ENCODE measurements at places on chromosomes 3 and 15.
A peak's percentile ranks its signal among the peaks of the same experiment; 100 is the strongest.

DNA sequence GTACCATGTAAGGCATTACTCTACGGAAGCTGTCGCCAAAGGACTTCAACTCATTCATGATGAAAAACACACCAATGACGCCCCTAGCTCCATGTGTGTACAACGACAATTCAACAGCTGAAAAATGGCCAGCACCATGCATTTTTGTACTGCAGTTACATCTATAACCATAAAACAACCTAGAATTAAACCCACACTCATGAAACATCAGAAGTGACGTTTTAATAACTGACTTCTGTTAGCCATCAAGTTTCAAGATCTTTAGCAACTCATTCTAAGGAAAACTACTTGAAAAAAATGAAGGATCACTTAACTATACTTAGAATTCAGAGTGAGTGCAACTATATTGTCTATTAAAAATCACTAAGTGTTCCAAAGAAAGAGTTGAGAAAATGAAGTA, 84.9 kb downstream of the RFTN1 start:
- no peak for DNase-seq

- no peak for DNase-seq
Observed at GRCh38 chr15:44883199-44883877, 73.1 kb upstream of the TERB2 start.

GRCh38 chr3:85627932-85628331, 669.1 kb downstream of the CADM2 start:
- no peak for DNase-seq

DNA sequence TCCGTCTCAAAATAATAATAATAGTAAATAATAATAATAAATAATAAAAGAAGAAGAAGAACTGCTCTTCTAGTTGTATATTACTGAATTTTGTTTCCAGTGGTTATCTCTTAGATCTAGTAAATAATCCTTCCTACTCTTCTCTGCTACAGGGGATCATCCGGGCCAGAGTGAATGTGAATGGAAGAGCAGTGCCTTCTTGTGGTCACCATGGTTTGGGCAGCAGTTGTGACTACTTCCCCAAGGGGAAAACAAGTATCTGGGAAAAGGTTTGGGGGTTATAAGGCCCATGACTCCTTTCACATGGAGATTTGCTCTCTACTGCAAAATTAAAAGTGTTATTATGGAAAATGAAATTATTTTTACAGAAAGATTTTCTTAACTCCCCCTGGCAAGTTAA, 5.5 kb upstream of the OR5K1 start:
- no peak for DNase-seq

DNA sequence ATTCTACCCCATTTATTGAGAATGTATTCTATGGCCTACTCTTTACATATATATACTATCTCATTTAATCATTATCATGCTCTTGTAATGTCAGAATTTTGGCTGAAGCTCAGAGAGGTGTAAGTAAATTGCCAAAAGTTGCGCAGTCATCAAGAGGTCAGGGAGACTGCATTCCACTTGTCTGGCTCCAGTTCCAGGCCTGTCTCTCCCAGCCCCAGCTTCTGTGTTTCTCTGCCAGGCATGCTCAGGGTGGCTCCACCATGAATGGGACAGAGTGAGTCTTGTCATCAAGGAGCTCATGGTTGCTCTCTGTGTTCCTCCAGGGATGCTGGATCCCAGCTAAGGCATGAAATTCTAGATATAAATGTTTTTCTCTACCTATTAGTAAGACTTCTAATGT, 635.1 kb upstream of the MDFIC2 start:
- DNase-seq = no peak

DNA sequence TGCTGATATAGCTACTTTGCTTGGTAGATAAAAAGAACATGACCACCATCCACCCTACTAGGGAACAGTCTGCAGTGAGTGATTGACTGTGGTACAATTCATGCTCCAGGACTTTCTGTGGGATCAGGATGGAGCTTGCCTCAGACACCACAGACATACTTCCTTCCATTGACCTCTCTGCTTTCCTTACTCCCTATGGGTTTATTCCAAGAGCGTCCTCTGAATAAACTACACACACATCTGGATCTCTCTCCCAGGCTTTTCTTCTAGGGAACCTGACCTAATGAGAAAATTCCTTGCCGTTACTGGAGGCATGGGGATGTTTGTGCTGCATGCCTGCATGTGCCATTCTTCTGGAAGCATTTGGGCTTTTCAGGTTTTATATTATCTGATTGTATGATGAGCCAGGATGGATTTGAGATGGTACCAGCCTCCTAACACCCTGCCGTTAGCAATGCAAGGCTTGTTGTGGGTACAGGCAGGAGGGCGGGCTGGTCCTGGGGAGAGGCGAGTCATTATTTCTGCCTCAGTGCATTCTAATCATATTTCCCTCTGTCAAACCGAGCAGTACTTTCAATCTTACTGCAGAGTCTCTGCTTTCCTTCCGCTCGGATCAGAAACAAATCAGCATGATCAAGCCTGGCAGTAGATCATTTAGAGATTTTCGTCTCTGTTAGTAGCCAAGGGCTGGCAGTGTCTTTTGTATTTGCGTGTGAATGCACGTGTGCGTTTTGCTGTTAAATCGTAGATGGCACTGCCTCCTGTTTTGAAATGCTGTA, 279.2 kb downstream of the PDCD6IP start:
- DNase-seq = peak; percentile 43

DNA sequence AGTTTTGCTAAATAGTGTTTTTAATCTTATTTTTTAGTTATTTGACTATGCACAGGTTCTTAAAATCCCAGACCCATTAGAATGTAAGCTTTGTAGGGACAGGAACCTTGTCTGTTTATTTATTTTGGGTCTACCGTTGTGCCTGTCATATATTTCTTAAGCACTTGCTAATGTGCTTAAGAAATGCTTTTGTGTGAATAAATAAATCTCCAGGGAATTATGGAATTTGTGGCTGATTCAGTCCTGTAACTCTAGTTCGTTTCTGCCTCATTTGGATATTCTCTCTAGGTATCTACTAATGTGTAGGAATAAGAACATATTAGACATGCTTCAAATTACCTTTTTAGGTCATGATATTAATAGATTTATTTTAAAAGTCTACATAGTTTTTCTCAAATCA, 161.6 kb downstream of the LPP start:
- peak; percentile 28 for DNase-seq

GRCh38 chr15:59360305-59360704, 12.4 kb downstream of the MYO1E start:
- DNase-seq = no peak

- no peak for DNase-seq
Observed at GRCh38 chr3:121690777-121691405, 30.2 kb upstream of the HCLS1 start.

- DNase-seq = no peak
Observed at GRCh38 chr15:101135532-101136166, 116.2 kb downstream of the CHSY1 start.

DNA sequence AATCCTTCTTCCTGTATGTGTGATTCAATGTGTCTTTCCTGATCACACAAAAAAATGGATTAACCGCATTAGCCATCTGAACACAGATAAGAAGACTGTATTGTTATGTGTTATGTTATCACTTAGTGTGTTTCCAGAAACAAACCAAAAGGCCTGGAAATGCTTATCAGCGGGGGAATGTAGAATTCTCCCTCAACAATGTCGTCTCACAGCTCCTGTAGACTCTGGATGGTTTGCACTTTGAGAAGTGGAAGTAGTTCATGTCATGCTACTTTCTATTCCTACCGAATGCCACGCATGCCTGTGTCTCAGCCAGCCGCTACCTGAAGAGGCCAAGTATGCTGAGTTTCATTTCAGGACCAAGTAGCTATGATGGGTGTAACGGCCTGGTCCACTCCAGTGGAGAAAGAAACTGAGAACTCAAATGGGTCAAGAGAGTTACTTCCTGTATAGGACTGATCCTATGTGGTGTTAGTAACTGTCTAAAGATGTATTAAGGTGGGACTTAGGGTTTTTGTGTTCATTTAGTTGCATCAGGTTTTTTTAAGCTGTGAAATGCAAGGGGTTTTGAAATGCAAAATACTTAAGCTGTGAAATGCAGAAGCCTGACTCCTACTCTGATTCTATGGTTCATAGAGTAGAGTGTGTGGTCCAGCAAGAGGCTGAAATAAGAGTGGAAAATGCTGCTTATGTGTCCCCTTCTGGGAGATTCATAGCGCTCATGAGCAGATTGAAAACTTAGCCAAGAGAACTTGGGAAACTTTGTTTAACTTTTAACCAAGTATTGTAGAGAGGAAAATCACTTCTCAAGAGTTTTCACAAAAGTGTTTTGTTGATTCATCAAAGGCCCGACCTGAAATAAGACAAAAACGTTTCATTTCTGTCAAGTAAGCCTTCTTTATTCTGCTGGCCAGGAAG, 118.5 kb upstream of the LMOD3 start:
- DNase-seq = no peak

GRCh38 chr3:30081904-30082303, 524.5 kb upstream of the TGFBR2 start:
- no peak for DNase-seq

DNA sequence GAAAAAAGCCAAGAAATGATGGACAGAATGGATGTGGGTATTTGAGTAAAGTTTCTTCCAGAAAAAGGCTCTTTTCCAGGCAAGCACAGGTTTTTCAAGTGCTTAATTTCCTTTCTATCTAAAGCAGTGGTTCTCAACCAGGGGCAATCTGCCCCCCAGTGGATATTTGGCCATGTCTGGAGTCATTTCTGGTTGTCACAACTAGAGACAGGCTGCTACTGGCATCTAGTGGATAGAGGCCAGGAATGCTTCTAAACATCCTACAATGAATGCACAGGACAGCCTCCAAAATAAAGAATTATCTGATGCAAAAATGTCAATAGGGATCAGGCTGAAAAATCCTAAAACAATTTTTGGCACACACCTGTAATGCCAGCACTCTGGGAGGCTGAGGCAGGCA, 23.9 kb downstream of the SEC22C start:
- no peak for DNase-seq

DNA sequence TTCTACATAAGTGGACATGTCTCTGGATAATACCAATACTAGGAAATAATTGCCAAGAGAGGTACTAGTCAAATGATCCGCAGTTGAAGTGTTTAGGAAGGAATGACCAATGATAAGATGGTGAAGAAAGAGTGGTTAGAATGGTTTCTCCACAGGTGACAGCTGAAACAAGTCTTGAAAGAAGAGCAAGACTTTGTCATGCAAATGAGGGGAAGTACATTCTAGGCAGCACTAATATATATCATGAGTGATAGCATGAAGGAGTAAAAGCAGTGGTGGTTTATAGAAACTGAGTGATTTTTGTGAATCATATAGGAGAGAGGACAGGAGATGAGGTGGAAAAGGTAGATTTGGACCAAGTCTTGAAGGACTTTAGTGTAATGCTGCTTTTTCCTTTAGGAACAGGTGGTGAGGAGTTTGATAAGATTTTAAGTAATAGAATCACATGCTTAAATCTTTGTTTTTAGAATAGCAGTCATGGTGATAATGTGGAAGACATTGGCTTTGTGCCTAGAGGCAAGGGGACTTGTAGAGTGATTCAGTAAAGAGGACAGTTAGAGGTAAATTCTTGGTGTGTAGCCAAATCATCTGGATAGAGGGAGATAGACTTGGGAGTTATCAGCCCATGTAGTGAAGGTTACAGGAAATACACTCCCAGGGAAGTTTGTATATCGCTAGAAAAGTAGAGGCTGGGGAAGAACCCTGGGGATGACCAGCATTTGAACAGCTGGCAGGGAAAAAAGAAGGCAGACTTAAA, 31.9 kb downstream of the SLMAP start:
- no peak for DNase-seq

GRCh38 chr3:98282205-98282604, at the start of gene OR5H2:
Gene OR5H2, plus strand, starts transcription at chr3:98282505. Its CDS starts 398 bp downstream, at chr3:98282903.
- no peak for DNase-seq

DNA sequence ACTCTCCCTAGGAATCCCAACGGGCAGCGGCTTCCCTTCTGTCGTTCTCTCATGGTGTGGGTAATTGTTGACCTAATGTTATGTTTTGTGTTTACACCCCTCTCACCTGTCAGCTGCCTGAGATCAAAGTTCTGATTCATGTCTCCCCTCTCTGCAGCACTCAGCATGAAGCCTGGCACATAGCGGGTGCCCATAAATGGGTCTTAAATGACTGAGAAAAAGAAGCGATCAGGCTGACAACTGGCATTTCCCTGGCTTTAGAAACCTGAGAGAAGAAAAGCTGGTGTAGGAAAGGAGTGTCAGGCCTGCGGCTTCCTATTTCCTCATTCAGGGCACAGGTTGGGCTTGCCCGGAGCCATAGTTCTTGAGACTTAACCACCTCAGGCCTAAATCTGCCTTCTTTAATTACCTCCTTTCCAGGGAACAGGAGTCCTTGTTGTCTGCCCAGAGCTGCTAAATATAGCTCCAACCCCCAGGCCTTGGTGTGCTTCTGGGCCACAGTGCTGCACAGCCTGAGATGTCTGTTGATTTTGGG, 31.8 kb downstream of the LPP start:
- peak; percentile 43 for DNase-seq

- no peak for DNase-seq
Observed at GRCh38 chr3:79257791-79258190, 510.0 kb downstream of the ROBO1 start.

- no peak for DNase-seq
Observed at GRCh38 chr3:163327086-163327485, 1751.2 kb downstream of the SI start.

DNA sequence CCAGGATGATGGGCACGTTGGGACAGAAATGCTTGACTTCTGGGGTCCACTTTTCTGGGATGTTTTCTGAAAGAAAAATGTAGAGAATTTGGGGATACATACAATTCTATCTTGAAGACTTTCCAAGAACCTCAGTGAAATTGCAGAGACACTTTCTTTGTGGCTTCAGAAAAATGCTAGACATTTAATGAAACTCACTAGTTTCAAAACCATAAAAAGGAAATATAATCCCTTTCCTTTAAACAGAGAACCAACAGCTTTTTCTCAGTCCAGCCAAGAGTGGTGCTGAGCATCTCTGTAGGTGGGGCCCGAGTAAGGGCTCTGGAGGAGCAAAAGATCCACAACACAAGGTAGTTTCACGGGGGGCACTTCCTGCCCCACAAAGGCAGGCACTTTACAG, 4.4 kb upstream of the GPX1 start:
- DNase-seq = peak; percentile 69

GRCh38 chr3:158095814-158096704, 10.2 kb downstream of the SHOX2 start:
- DNase-seq = no peak

- peak; percentile 42 for DNase-seq
Observed at GRCh38 chr15:28021281-28022039, 77.7 kb downstream of the OCA2 start.

- DNase-seq = peak; percentile 29
Observed at GRCh38 chr3:183149915-183150750, 12.4 kb downstream of the LAMP3 start.

GRCh38 chr15:89971592-89971997, 29.5 kb upstream of the ZNF710 start:
- DNase-seq = peak; percentile 56
